ENCODE measurements at places on chromosomes 2 and 18. TPM values are rescaled to one million over a fixed set of nuclear protein-coding genes. Genes with fewer than 3 reads are reported as not detected.
A peak's percentile ranks its signal among the peaks of the same experiment; 100 is the strongest.

The PDCD1 gene
- total RNA-seq = 1.4 TPM

- peak overlapping the region; percentile 57 for H3K27ac ChIP-seq
- no peaks in the 10 kb centered on the region for H3K27me3 ChIP-seq
- peaks cover 13% of the 10 kb centered on the region for H3K36me3 ChIP-seq
- peak; percentile 76 for DNase-seq
- H3K4me3 ChIP-seq = peak overlapping the region; percentile 10
Observed at GRCh38 chr2:12624905-12625598, 91.7 kb upstream of the TRIB2 start.

DNA sequence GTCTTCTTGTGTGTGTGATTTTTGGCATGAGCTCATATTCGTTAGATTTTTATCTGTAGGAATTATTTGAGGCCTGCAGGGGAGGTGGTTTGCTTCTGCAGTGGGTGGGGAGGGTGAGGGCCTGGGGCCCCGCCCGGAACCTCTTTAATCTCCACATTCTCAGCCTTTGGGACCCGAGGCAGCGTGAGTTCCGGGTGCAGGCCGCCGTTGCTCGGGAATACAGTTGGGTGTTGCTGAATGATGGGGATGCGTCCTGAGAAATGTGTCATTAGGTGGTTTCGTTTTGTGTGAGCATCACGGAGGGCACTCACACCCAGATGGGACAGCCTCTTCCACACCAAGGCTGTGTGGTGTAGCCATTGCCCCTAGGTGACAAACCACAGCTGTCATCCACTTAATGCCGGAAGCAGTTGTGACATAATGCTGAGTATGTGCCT lies 13.7 kb upstream of the GAL3ST2 start:
- peak; percentile 14 for DNase-seq
- H3K4me3 ChIP-seq = no peak overlapping the region
- peaks cover 15% of the 10 kb centered on the region for H3K36me3 ChIP-seq
- H3K27me3 ChIP-seq = no peaks in the 10 kb centered on the region

DNA sequence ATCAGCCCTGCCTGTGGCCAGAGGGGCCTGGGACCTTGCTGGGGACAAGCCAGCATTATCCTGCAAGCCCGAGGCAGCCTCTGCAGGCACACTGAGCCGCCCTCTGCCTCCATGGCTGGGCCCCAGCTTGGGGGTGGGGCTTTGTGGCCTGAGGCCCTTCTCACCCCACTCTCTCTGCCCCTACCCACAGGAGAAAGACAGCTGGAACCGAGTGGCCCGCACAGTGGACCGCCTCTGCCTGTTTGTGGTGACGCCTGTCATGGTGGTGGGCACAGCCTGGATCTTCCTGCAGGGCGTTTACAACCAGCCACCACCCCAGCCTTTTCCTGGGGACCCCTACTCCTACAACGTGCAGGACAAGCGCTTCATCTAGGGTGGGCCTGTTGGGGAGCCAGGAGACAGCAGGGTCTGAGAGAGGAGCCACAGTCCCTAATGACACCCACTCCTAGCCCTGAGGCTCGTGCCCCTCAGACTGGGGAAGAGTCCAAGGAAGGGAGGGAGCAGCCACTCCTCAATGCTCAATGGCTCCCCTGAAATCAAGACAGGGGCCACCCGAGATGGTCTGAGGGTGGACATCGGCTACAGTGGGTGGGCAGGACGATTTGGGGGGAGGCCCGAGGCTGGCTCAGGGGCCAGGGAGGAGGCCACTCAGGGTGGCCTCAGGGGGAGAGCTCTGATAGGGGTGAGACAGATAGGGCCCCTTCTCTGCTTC lies 4.4 kb upstream of the CHRNG start:
- H3K27ac ChIP-seq = no peak overlapping the region
- H3K4me1 ChIP-seq = peaks cover 4% of the 10 kb centered on the region
- no peaks in the 10 kb centered on the region for H3K36me3 ChIP-seq
- H3K27me3 ChIP-seq = no peaks in the 10 kb centered on the region
- no peak for DNase-seq

The PRKAG3 gene
- not detected for total RNA-seq

The EIF5B gene
- 56.5 TPM for total RNA-seq

DNA sequence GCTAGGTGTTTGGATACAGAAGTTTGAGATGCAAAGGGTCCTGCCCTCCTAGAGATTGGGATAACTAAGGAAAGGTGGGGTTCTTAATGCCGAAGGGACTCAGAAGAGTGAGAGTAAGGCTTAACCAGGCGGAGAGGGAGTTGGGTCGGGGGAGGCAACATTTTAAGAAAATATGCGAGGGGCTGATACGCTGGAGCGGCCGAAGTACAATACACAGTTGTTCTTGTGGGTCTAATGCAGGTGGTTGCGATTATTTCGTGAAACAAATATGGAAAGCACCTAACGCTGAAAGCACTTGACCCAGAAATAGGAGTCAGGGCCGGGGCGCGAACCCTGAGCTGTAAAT lies 344 bp upstream of the MRPL33 start:
- H3K36me3 ChIP-seq = peaks cover 17% of the 10 kb centered on the region
- H3K27me3 ChIP-seq = no peaks in the 10 kb centered on the region
- peak overlapping the region; percentile 99 for H3K4me3 ChIP-seq
- no peak for DNase-seq
- no peaks in the 10 kb centered on the region for H3K4me1 ChIP-seq
- H3K27ac ChIP-seq = peak overlapping the region; percentile 71

The MPP4 gene
- total RNA-seq = not detected
